ENCODE measurements at places on chromosomes 4 and X.

GRCh38 chr4:156388826-156389225 lies 435.2 kb upstream of the CTSO start:
- DNase-seq: no peak

DNA sequence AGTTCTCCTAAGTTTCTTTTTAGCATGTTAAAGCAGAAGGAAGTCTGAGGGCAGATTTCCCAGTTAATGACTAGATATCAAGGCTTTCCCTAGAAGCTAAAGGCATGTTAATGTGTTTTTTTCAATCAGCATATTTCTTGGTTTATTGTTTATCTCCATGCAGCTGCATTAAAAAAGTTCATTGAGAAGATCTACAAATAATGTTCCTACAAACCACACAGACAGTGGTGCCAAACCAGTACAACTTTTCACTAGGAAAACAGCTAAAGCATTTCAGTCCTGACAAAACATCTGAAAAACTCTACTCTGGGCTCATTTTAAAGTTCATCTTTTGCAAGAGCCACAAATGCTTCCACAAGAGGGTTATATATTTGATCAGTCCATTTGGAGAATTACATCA lies 320.0 kb downstream of the ADGRL3 start:
- DNase-seq: no peak

DNA sequence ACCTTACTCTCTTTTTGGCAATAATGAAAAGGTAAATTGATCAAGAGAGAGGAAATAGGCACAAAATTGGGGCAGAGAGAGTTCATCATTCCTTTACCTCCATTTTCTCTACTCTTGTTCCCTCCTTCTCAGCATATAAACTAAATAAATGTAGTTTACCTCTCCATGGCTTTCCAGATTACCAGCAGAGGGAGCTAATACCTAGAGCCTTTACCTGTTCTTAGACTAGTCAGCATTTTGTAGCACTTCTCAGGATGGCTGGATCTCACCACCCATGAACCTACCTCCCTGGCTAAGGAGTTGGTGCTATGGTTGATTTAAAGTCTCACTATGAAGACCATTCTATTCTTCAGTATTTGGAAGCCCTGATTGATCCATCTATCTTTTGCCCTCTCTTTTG lies 15.7 kb downstream of the OFD1 start:
- no peak for DNase-seq

GRCh38 chr4:147901916-147902315 lies 170.0 kb downstream of the ARHGAP10 start:
- no peak for DNase-seq

GRCh38 chr4:184851886-184852285 lies 26.1 kb upstream of the ACSL1 start:
- DNase-seq: no peak

- DNase-seq: no peak
Measured at GRCh38 chrX:49959602-49960001, 37.2 kb downstream of the CLCN5 start.

GRCh38 chr4:113555868-113556267 lies 205.7 kb downstream of the CAMK2D start:
- no peak for DNase-seq

- no peak for DNase-seq
Measured at GRCh38 chr4:773214-773613, 52.7 kb downstream of the CPLX1 start.

DNA sequence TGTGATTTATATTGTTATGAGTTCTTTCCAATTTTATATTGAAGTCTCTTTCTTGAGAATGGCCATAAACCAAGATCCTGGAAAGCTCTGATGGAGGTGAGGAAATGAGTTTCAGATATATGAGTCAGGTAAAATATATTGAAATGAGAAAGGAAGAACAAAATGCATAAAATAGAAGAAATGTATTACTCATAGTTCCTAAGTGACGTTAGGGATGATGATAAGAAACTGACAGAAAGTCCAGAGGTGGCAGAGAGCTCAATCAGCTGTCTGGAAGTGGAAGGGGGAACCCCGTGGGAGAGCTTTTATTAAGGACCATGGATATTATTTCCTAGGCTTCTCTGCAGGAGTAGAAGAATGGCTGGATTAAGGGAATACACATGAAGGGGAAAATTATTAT lies 24.6 kb downstream of the UGT2B7 start:
- no peak for DNase-seq

DNA sequence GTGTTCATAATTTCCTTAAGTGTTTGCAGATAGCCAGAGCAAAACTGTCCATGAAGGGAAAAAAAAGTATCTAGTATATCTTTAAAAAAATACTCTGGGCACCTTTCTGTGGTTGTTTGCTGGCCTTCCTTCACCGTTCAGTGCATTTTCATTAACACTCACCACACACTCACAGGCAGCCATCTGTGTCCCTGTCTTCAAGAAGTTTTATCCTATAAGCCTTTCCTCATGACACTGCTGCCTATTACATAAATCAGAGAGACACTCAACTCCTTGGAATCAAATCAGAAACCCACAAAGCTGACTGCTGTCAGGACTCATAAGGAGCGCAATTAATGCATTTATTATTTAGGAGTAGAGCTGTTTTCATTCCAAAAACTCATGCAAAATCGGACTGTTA lies 1720.2 kb downstream of the PCDH7 start:
- no peak for DNase-seq

- DNase-seq: no peak
Measured at GRCh38 chr4:85740431-85740861, 265.5 kb downstream of the ARHGAP24 start.

GRCh38 chr4:90113881-90114457 lies 13.2 kb upstream of the CCSER1 start:
- DNase-seq: no peak
